ENCODE measurements at places on chromosomes 4 and X.

DNA sequence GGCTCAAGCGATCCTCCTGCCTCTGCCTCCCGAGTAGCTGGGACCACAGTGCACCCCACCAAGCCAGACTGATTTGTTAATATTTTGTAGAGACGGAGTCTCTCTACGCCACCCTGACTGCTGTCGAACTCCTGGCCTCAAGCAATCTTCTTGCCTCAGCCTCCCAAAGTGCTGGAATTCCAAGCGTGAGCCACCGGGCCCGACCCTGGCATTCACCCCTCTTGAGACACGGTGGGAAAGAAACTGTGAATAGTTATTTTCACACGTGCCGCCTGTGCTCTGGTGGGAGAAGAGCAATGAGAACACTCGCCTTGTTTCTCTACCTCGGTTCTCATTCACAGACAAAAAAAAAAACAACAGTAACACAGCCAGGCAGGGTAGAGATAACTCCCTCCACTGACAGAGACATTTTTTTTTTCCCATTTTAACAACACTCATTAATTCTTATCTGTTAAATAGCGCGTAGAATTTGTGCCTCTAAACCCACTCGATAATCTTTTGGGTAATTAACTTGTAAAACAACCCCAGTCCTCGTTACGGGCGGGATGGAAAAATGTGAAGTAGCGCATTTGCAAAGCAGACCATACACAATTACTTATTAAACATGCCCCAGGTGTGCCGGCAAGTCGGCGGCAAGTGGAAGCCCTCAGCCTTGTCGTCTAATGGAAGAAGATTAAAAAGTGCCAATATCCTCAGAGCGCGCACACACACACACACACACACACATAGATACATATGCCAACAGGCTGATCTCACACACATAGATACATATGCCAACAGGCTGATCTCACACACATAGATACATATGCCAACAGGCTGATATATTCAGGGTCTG lies 103.3 kb downstream of the DHRSX start:
- DNase-seq: no peak

DNA sequence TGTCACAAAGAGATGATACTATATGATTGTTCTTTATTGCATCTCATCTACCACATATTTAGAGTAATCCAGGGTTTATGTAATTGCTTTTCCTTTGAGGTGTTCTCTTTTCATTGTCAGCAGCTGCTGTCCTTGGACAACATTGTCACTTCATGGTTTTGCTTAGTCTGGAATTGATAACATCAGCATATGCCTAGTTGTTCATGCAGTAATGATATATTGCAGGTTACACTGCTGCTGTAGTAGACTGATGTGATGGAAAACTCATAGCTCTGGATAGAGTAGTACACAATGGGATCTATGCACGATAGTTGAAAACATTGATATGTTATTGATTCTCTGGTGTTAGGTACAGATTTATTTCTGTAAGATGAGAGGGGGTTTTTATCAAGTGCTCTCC lies 13.7 kb downstream of the NEIL3 start:
- DNase-seq: no peak

DNA sequence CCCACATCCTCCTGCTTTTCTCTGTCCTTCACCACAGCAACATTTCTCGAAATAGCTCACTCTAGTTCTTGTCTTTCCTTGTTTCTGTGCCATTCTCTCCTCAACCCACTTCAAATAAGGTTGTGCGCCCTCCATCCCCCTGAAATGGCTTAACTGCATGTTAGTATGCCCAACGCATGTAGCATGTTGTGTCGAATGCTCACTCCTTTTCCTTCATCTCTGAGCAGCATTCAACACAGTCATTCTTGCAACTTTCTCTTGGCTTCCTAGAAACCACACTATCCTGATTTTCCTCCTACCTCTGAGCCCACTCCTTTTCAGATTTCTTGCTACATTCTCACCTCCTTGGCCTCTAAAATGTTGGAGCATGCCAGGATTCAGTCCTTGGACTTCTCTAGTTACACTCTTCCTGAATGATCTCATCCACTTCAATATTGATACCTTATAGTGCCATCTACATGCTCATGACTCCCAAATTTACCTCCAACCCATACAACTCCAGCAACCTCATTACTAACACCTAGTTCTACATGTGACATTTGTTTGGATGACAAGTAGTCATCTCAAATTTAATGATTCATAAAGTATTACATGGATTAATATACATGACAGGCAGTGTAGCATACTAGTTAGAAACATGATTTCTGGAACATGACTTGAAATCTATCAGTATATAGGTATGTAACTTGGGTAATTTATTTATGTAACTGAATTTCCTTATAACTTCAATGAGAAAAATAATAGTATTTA lies 22.3 kb downstream of the RBMX start:
- DNase-seq: no peak

GRCh38 chr4:37802068-37802666 lies 24.3 kb upstream of the PGM2 start:
- DNase-seq: no peak

GRCh38 chr4:77465271-77465670 lies 140.3 kb upstream of the CXCL13 start:
- DNase-seq: peak; percentile 47

DNA sequence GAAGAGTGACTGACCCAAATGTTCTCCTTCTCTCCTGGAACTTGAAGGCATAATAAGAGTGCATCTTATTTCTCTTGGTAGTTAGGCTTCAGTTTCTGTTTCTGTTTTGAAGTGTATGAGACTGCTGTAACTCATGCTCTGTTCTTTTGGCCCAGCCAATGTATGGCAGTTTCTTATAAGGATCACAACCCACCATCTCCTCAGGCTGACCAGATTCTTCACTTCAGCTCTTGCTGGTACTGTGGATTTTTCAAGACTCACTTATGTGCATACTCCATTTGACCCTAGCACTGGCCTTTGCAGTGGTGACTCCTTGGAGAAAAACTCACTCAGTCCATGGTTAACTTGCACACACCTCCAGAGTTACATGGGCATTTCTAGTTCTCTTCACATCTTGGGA lies 9.6 kb upstream of the YTHDC1 start:
- no peak for DNase-seq

GRCh38 chr4:7638489-7638888 lies 203.8 kb upstream of the PSAPL1 start:
- DNase-seq: no peak

DNA sequence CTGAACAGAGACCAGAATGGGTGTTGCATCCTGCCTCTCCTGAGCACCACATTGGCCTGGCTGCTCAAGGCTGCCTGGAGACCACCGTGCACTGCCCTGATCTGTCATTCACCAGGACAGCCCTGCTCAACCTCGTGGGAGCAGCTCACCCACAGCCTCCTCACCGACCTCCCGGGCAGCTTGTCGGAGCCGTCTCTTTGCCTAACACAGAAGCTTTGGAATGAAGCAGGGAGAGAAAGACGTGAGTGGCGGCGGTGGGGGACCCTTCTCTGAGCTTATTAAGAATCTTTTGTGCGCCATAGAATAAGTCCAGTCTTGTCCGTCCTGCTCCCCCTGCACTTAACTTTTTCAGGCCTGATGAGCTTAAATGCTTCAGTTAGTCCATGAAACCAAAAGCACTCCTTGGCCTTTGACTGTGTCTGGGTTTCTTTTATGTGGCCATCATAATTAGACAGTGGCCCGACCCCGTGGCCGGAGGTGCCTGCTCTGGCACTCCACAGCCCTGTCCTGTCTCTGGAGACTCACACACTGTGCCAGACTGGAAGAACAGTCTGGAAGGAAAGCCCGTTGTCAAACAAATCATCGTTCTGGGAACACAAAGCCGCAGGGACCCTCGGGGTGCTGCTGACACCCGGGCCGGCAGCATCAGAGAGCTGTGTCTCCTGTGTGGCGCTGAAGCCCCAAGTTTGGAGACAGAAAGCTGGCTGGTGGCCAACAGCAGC lies 192.8 kb downstream of the BCOR start:
- DNase-seq: no peak

DNA sequence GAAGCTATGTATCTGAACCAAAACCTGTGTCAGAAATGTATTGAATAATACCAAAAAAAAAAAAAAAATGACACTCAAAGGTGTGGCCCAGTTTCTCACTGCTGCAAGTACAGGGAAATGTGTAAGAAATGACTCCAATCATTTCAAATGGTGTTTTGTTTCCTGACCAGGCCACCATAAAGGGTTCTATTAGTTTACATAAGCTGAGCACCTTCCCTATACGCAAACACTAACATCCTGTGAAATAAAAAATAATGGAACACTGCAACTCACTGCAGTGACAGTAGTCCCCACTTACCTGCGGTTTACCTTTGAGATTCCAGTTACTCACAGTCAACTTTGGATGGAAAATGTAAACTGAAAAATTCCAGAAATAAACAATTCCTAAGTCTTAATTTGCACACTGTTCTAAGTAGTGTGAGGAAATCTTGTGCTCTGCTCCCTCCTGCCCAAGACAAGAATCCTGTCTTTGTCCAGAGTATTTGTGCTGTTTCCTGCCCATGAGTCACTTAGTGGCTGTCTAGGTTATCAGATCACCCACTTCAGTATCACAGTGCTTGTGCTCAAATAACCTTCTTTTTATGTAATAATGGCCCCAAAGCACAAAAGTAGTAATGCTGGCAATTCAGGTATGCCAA lies 265.3 kb downstream of the RCHY1 start:
- DNase-seq: no peak

GRCh38 chr4:176838601-176839433 lies 46.1 kb upstream of the VEGFC start:
- DNase-seq: no peak

DNA sequence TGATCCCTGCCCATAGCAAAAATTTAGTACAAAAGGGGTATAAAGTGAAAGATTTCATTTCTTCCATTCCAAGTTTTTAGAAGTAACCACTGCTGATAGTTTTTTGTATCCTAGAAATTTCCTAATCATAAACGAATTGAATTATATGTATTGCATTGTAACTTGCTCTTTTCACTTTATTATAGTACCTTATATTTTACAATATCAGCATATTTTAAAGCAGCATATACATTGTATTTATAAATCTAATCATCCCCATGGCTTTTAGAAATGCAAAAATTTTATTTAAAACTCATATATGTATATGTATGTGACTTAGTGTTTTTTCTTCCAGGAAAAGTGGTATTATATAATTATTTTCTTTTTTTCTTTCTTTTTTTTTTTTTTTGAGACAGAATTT lies 27.7 kb downstream of the STAG2 start:
- DNase-seq: no peak

DNA sequence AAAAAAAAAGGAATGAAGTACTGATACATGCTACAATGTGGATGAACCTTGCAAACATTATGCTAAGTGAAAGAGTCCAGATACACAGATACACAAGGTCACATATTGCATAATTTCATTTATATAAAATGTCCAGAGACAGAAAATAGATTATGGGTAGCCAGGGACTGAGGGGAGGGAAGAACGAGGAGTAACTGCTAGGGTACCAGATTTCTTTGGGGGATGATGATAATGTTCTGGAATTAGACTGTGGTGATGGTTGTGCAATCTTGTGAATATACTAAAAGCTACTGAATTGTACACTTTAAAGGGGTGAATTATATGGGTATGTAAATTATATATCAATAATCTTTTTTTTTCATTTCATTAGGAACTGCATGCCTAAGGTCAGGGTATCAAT lies 20.8 kb upstream of the AP1AR start:
- DNase-seq: no peak

GRCh38 chrX:102652031-102652688 lies 877 bp downstream of the GPRASP1 start:
- DNase-seq: peak; percentile 54

DNA sequence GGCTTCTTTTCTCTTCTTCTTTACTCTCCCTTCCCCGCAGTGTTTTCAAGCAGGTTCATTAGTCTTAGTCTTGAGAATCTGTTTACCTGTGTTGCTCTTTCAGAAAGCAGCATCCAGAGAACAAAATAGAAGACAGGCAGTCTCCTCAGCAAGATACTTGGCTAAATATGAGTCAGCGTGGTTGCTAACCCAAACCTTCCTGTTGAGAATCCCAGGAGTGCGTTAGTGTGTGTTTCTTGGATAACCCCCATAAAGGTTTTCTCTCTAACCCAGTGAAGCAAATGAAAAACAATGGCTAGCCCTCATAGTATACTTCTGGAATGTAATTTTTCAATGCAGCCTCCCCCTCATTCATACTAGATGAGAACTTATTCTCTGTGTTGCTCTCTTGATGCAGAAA lies 41.1 kb downstream of the BMPR1B start:
- no peak for DNase-seq

GRCh38 chr4:19945501-19945900 lies 306.2 kb upstream of the SLIT2 start:
- no peak for DNase-seq

DNA sequence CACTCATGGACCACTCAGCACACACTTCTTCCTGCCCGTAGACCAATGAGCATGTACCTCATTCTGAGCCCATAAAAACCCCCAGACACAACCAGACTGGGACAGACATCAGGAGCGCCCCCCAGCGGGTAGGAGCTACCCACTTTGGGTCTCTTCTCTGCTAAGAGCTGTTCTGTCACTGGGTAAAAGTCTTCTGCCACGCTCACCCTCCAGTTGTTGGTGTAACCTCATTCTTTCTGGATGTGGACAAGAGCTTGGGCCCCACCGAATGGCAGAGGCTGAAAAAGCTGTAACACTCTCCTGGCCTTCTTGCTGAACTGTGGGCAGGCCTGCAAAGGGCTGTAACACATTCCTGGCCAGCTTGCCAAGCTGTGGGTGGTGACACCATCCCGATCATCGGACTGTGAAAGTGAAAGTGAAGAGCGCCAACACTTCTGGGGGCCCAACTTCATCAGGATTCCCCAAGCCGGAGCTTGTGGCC lies 137.6 kb downstream of the TECRL start:
- no peak for DNase-seq

- no peak for DNase-seq
These were observed 3.2 kb upstream of the GRSF1 start for GRCh38 chr4:70842761-70843435.

- DNase-seq: no peak
These were observed 398.3 kb downstream of the PRDM5 start for GRCh38 chr4:120524237-120524636.

- DNase-seq: no peak
These were observed 17.5 kb downstream of the LIAS start for GRCh38 chr4:39476187-39476895.

GRCh38 chr4:7295197-7295910 lies 103.0 kb downstream of the SORCS2 start:
- no peak for DNase-seq

DNA sequence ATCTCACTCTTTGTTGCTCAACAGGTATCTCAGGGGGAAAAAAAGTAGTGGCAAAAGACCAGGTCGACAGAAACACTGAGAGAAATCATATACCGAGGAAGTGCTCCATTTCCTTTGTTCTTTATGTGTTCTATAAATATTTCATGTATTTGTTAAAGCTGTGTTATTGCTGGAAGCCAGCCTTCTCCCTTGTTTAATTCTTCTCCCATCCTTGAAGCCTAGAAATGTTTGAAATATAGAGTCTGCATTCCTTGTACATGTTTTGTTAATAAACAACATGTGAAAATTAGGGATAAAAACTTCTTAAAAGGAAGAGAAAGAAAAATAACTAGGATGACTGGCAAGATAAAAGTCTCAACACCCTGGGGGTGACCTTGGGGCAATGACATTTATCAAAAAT lies 186.2 kb downstream of the ANKRD50 start:
- DNase-seq: no peak

All from activated CD8-positive, alpha-beta memory T cell treated with anti-CD3 and anti-CD28 coated beads, Interleukin-2, amount 10 ng/mL, durations not matched to agents 7 days and 5 days (primary cell).